ENCODE measurements at places on chromosomes 3 and 15.

- no peak for DNase-seq
Observed at GRCh38 chr15:75109736-75110130, 86.3 kb downstream of the PPCDC start.

GRCh38 chr15:45653702-45654424 is 19.0 kb downstream of the SQOR start:
- no peak for DNase-seq

DNA sequence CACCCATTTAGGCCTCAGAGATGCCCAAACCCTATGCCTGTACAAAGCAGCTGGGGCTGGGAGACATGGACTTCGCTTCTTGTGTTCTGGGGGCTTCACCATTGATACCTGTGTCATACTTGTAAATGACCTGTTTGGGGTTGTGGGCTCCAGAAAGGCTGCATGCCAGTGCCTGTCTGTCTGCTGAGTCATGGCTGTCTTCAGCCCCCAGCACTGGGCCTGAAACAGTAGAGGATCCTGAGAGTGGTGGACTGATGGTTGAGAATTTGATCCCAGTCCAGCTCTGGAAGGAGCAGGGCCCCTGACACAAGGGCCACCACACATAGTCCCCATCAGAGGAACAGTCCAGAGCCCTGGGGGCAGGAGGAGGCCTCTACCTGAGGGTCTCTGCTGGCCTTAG is 24.6 kb upstream of the APEH start:
- DNase-seq, result no peak

- DNase-seq, result no peak
Observed at GRCh38 chr3:128084675-128085021, 32.4 kb downstream of the SEC61A1 start.

DNA sequence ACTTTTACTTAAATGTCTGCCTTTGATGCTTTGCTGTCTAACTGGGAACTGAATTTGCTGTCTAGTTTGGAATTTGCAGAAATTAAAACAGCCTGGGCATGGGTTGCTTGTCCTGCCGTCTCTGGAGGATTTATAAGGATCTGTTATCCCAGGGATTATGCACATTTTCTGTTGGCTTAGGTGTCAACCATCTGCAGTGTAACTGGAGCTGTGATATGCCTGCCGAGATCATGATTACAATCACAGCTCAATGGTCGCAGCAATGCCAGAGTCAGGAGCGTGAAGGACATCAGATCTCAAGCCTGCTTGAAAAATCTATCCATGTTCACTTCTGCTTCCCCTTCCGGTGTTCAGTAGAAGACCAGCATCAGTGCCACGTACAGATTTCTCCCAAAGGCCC is 41.8 kb upstream of the SETMAR start:
- DNase-seq, result no peak

DNA sequence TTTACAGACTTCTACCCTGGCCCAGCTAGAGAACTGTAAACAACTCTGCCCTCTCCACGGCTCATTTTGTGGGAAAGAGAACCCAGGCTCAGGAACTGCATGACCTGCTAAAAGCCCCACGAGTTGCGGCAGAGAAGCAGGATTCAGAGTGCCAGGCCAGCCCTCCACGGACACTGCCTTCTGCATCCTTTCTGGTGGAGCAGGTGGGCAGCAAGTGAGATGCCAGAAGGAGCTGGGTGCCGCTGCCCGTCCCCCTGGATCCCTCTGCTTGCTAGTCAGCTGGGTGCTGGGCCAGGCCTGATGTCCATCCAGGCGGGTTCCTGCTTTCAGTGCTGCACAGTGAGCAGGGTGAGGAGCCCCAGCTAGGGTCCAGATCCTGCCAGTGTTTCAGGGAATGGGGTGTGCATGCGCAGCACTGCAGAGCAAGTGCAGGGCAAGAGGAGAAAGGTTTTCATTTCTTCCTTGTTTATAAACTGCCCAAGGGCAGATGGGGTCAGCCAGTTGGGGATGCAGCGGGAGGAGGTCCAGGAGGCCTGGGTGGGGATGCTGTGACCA is 5.2 kb upstream of the RAB43 start:
- DNase-seq, result no peak

GRCh38 chr15:69790632-69791031 is 307.1 kb downstream of the TLE3 start:
- DNase-seq, result no peak

DNA sequence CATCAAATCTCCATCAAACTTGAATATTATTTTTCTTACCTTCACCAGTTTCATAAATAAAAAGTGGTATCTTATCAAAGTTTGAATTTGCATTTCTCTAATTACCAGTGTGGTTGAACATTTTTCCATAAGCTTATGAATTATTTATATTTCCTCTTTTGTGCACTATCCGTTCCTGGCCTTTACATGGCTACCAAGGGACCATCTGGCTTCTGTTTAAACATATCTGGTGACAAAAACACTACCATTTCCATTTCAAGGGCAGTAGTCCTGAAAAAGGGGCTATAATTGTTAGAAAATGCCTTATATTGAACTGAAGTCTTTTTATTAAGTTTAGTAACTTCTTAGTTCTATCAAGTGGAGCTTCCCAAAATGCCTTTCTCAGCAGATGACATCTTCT is 44.3 kb upstream of the TM4SF4 start:
- DNase-seq, result no peak

DNA sequence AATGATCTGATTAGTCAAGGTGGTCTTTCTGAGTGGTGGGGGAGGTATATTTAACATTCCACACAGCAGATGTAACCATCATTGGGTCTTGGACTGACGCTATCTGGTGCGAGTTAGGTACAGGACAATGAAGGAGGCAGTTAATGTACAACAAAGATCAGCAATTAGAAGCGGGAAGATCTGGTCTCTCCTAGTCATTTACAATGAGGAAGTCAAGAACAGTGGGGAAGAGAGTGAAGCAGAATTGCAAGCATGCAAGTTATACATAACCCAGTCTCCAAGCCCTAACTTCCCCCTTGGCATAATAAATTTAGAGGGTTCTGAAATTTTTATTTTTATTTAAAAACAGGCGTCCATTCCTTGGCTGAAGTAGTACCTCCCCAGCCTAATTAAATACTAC is 14.1 kb downstream of the GPD1L start:
- DNase-seq, result no peak

DNA sequence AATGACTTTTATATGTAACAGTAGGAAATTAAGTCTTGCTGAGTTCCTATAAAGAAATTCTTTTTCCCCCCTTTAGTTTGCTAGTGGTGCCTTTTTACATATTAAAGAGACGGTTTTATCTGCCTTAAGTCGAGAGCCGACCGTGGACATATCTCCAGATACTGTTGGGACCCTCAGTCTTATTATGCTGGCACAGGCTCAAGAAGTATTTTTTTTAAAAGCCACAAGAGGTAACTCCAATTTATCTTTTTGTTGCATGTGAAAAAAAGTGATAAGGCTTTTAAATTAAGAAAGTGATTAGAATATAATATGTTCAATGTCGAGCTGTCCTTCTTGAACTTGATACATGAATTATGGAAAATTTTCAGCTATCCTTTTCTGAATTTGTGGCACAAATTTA is 26.7 kb downstream of the PDCD6IP start:
- no peak for DNase-seq

- DNase-seq, result no peak
Observed at GRCh38 chr15:98551936-98552562, 96.3 kb upstream of the IGF1R start.

DNA sequence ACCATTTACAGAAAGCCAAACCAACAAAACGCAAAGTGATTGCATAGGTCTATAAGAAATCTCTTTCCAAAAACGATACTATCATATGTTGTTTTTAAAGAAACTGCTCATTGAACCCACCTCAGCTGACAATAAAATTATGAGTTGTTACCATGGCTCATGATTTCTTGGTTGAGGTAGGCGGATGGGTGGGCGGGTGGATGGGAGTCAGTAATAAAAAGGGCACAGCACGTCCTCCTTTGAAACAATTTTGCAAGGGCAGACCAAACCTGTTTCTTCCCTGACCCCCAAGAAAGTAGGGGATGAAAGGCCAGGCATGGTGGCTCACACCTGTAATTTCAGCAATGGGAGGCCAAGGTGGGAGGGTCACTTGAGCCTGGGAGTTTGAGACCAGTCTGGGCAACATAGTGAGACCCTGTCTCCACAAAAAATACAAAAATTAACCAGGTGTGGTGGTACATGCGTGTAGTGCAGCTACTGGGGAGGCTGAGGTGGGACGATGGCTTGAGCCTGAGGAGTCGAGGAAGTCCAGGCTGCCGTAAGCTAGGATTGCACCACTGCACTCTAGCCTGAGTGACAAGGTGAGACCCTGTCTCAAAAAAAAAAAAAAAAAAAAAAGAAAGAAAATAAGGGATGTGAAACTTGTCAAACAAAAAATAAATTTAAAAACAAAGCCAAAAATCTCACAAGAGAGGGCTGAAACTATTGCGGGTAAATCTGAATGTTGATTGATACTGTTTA is 2.1 kb downstream of the ABHD10 start:
- no peak for DNase-seq

DNA sequence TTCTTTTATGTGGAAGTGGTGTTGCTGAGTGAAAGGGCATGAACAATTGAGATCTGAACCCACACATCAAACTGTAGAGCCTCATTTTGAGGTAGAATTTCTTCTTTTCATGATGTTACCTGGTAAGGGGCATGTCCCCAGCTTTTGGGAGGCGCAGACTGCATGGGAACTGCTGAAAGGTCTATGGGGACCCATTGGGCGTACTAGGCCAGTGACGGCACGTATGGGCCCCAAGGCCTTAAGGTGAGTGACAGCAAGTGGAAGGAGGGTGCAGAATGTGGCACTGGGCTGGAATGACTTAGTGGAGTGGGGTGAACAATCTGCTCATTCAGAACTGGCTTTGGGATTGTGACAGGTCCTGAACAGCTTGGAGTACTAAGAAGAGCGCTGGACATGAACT is 123.6 kb upstream of the RGMA start:
- no peak for DNase-seq

- DNase-seq, result no peak
Observed at GRCh38 chr3:99240700-99241099, 339.2 kb upstream of the DCBLD2 start.

GRCh38 chr15:98738689-98739401 is 90.5 kb downstream of the IGF1R start:
- no peak for DNase-seq

DNA sequence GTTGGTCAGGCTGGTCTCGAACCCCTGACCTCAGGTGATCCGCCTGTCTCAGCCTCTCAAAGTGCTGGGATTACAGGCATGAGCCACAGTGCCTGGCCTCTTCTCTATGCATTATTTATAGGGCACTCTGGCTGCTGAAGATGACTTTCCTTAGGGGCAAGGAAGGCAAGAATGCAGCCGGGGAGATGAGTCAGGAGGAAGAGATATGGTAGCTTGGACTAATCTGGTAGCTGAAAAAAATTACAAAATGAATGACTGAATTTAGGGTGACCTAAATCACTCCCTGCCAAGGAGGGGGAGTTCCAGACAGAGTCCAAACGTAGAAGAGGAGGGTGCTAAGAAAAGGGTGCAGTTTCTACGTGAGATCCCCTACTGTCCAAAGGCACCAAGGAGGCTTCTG is 14.2 kb downstream of the RHCG start:
- no peak for DNase-seq

DNA sequence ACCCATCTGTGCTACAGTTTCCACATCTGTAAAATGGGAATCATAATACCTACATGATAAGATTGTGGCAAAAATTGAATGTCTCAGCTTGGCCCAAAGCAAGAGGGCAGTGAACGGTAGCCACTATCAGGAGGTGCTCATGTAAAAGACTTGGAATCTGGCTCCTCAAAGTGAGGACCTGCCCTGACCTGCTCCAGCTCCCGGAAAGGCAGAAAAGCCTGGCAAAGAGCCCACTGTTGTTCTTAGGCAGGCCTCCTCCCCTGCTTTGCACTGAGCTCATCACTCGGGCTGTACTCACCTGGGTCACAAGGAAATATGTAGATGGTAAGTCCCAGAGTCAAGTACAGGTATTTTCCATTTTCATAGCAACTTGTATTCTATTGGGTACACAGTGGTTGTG is 250.7 kb upstream of the TBL1XR1 start:
- no peak for DNase-seq

GRCh38 chr3:15796771-15797641 is 773 bp downstream of the ANKRD28 start:
- DNase-seq, result no peak

DNA sequence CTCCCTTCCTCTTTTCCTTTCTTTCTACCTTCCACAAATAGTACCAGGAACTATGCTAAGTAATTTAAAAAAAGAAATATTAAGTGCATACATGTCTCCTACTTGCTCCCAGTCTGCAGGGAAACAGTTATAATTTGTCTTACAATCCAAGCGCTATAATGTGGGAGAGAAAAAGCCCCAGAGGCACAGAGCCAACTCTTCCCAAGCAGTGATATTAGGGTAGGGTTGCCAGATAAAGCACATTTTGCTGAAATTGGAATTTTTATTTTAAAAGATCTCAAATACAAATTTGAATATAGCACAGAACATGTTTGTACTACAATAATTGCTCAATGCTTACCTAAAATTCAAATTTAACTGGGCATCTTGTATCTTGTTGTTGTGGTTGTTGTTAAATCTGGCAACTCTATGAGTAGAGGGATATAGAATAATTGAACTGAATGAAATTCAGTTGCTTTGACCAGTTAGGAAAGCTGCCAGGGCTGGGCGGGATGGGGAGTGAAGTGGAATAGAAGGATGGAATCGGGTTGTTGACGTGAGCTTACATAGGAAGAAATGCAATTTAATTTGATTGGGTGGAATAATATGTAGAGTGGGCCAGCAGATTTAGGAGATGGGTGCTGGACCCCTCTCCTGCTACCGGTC is 52.6 kb upstream of the USP3 start:
- no peak for DNase-seq

- no peak for DNase-seq
Observed at GRCh38 chr3:59540696-59541095, 490.9 kb upstream of the CFAP20DC start.

DNA sequence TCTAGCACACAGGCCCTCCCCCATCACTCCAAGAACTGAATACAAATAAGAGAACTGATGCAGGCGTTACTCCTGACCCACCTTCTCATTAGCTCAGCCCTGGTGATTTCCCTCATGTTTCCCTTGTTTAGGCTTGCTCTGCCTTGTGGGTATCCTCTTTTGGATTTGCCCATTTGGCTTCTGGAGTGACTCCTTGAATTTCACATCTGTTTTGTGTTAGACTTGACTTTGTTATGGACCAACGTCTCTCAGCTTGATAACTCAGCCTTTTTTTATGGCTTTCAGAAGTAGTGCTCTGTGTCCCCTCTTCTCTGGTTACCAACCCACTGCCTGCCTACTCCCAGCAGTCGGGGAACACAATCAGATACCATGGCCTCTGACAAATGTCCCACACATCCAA is 11.3 kb upstream of the TMOD3 start:
- DNase-seq, result no peak

Measured in smooth muscle cell of the brain vasculature (primary cell).